Dorsolateral prefrontal cortex (tissue), 122 donors: ENCODE measurements at places on chromosomes 7 and 10. TPM values are rescaled to one million over a fixed set of nuclear protein-coding genes. Genes with fewer than 3 reads are reported as not detected.

DNA sequence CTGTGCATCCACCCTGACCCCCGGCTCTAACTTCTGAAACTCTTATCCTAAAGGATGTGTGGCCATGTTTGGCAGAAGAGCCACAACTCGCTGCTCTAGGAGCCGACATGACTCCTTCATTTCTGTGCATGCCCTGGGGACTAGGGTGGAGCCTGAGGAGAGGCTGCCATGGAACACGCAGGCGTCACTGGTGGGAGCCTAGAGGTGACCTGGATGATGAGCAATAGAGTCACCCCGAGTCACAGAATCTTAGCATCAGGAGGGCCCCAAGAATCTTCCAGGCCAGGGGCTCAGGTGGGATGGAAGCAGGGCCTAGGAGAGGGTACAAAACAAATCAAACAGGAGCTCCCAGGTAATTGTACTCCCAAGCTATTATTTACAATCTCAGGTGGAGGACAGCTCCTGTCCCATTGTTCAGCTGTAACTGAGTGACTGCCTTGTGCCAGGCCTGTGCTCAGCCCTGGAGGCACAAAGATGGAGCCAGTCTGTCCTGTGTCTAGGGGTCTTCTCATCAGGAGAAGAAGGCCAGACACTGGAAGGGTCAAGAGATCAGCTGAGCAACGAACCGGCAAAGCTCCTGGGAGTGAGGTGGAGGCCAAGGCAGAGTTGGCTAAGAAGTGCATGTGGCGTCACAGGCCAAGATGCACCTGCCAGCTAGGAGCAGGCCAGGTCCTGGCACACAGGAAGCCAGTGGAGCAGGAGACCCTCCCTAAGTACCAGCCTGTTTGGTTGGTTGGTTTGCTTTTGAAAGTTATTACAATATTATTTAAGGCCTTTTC, 5.8 kb upstream of the ZNF22 start:
- no peak for DNase-seq

DNA sequence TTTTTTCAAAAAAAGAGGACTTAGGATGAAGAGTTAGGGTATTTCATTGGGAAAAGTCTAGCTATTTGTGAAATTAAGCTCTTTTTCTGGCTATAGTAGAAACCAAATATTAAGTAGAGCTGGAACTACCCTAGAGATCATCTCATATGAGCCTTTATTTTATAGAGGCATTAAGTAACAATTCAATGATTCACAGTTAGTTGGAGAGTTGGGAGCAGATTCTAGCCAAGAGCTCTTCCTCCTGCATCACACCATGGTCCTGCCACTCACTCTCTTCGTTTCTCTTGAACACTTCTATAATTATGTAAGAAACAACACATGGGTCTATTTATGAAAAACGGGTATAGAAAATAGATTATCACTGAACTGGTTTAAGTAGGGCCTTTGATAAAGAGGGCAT, 76.1 kb upstream of the ANK3 start:
- DNase-seq = no peak

- no peak for DNase-seq
These were observed 23.3 kb downstream of the PLCE1 start for GRCh38 chr10:94016727-94017714.

ETV1 gene
- 47.0 TPM for total RNA-seq

TTYH3 gene
- 90.0 TPM for total RNA-seq

ZNF398 gene
- total RNA-seq = 21.8 TPM
